SK-N-MC (cell line): ENCODE measurements at places on chromosomes 6 and 20.

DNA sequence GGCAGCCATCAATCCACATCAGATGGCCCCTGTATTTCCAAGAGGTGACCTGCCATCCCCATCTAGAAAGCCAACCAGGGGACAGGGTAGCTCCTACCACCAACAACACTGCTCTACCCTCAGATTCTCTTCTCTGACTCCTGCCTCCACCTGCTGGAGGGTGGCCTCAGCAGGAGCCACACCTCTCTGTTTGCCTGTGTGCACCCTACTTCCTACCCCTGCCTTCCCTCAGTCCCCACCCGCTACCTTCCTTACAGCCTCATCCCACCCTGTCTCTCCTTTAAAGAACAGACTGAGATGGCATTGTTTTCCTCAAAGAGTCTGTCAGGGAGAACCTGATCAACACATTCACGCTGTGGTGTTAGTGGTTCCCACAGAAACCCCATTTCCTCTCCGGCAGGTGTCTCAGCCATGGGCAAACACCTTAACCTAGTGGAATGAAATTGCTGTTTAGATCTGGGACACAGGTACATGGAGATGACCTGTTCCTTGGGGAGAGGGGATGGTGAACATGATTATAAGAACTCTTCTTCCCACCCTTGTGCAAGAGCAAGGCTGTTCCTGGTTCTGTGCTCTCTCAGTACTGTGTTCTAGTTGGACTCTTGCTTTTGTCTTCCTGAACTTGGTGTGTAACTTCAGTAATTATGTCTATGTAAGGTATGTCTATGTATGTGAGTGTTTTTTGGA is 1.8 kb downstream of the ENTPD6 start:
- no peak for DNase-seq

- DNase-seq: no peak
Observed at GRCh38 chr6:165849534-165850430, 186.7 kb upstream of the PDE10A start.

DNA sequence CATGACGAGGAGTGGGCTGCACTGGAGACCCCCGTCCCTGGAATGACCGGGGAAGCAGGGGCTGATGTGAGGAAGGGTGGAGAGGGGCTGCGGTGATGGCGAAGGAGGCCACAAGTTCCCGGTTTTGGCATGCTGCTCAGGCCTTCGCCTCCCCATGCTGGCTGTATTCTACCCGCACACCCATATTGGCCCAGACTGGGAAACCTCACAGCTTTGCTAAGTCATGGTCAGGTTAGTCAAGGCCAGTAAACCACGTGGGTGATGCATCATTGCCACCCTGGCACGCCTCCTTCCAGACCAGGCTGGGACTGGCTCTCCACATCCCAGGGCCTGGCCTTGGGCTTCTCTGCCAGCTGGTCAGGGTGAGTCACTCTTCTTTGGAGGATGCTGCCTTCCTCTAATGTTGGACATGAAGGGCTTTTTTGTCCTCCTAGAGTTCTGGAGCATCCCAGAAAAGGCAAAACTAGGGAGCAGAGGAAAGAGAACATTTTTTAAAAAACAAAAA is 53.8 kb downstream of the PCNA start:
- no peak for DNase-seq

GRCh38 chr20:24612799-24613775 is 143.7 kb downstream of the SYNDIG1 start:
- no peak for DNase-seq

GRCh38 chr6:168851460-168852375 is 401.9 kb downstream of the THBS2 start:
- DNase-seq: no peak

DNA sequence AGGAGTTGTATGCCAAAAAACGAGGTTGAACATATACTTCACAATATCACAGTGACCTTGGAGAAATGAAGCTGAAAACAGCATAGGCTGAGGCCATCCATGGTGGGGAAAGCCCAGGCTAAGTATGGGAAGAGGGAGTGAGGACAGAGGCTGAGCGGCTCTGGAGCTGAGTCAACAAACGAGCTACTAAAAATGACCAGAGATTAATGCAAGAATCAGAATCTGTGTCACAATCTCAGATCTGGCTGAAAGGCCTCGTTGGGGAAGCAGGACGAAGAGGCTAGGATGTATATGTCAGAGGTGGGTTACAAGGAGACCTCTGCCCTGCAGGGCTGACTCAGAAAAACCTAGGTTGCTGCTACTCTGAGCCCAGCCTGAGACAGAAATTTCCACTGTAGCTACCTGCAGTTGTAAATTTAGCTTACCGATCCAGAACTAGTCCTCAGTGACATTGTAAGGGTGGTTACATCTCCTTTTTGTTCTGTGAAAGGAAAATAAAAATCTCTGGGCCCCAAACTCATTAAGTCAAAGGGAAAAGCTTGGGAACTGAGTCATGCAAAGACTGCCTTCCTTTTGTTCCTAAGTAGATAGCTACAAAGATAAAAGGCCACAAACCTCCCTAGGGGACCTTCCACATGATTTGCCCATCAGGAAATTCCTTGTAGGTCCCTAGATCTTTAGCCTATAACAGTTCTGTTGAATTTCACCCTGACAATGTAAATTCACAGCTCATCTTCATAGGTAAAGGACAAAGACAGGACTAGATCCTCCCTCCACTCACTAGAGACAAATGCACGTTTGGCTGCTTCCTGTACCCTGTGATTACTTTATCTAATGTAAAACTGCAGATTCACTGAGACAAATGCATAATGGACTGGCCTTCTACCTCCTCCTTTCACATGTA is 8.5 kb upstream of the TUBB2A start:
- DNase-seq: peak; percentile 66

GRCh38 chr6:166903027-166903426 is 53.3 kb downstream of the RNASET2 start:
- DNase-seq: no peak

DNA sequence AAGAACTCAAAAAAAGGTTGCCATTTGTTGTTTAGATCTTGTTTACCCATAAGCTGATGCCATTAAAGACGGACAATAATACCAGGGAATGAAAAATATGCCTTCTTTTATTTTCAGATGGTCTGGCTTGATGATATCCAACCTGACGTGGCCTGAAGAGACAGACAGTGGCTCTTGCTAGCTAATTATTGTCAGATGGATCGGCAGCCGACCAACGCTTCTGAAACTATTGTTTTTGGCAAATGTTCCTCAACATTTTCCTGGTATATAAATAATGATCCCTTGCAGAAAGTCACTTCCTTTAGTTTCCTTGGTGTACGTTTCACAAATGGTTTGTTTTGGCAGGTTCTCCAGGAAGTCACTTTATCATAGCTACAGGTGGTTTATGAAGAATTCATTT is 290.9 kb upstream of the TSHZ2 start:
- DNase-seq: no peak

- DNase-seq: no peak
Observed at GRCh38 chr6:71290611-71291010, 2.0 kb downstream of the OGFRL1 start.

DNA sequence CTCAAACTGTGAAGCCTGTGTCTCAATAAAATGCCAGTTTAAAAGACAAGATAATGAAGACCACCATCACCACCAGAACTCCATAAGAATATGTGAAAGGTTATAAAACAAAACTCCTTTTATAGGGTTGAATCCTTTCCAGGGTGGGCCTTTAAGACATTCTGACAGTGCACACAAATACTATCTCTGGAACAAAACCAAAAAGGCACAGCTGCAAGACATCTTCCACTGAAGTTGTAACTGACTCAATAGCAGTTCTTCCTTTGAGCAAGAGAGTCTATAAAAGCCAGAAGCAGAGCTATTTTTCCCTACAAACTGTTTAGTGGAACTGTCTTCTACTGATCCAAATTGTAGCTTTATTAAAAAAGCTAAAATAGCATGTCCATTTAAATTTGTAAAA is 81.6 kb downstream of the EPB41L2 start:
- peak; percentile 42 for DNase-seq

GRCh38 chr20:24461848-24462247 is 7.6 kb upstream of the SYNDIG1 start:
- no peak for DNase-seq

DNA sequence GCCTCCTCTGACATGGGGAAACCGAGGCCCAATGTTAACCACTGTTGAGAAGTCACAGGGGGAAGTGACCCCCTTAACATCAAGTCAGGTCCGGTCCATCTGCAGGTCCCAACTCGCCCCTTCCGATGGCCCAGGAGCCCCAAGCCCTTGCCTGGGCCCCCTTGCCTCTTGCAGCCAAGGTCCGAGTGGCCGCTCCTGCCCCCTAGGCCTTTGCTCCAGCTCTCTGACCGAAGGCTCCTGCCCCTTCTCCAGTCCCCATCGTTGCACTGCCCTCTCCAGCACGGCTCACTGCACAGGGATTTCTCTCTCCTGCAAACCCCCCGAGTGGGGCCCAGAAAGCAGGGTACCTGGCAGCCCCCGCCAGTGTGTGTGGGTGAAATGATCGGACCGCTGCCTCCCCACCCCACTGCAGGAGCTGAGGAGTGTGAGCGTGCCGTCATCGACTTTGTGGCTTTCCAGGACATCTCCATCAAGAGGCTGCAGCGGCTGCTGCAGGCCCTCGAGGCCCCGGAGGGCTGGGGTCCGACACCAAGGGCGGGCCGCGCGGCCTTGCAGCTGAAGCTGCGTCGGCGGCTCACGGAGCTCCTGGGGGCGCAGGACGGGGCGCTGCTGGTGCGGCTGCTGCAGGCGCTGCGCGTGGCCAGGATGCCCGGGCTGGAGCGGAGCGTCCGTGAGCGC is 1.6 kb downstream of the TNFRSF6B start:
- DNase-seq: no peak

GRCh38 chr20:19746396-19746795 is 11.7 kb upstream of the RIN2 start:
- DNase-seq: no peak

DNA sequence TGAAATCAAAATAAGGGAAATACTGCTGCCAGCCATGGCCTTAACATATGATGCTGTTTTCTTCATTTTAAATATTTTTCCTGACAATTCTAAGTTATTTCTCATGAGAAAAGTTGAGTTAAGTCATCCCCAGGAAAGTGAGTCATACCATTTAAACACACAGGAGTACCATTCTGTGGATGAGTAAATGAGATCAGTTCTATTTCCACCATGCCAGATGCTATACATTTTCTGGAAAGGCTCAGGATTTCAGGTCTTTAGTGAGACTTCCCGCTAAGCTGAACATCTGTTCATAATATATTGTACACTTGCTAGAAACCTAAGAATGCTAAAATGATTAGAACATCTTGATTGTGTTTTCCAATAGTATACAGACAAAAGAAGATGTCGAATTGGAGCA is 256.2 kb upstream of the MANEA start:
- no peak for DNase-seq

- no peak for DNase-seq
Observed at GRCh38 chr20:23419995-23420901, 1.0 kb downstream of the NAPB start.

GRCh38 chr6:146337376-146337775 is 206.3 kb upstream of the RAB32 start:
- DNase-seq: no peak

GRCh38 chr6:131368198-131368911 is 204.7 kb upstream of the ARG1 start:
- DNase-seq: peak; percentile 89

- no peak for DNase-seq
Observed at GRCh38 chr6:7203939-7204338, 96.2 kb downstream of the RREB1 start.

DNA sequence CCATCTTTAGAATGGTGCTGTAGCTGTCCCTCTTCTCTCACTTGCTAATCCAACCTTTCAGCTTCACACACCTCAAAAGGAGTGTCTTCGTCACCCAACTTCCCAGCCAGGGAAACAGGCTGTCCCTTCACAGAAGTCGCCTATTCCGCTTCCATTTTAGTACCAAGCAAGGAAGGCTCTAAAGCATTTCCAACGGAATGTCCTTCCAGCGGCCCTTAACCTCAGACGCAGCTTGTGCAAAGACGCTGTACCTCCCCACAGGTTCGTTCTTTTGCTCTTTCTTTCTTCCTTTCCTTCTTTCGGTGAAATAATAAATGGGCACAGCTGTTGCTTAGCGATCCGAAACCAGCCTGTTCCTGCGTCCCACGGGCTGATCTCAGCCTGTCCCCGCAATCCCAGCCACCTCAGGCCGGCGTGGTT is 1.5 kb downstream of the PTPRT start:
- no peak for DNase-seq

GRCh38 chr20:53905019-53905819 is 165.2 kb downstream of the BCAS1 start:
- DNase-seq: no peak

GRCh38 chr6:109453594-109454495 is 1.7 kb downstream of the MICAL1 start:
- DNase-seq: no peak

DNA sequence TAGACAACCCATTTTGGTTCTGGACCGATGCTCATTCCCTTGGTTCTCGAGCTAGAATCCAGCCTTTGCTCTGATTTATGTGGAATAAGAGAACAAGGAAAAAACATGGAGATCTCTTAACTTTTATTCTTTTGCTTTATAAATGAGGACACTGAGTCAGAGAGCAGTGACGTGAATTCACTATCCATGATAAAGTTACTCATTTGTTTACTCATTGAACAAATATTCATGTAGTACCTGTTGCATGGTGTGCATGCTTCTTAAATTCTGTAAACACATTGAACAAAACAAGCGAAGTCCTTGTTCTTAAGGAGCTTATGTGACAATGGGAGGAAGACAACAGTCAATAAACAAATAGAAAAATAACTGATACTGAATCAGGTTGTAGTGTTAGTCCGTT is 56.9 kb downstream of the BMP2 start:
- DNase-seq: no peak

- DNase-seq: no peak
Observed at GRCh38 chr20:64098471-64099013, 8.8 kb downstream of the NPBWR2 start.

- no peak for DNase-seq
Observed at GRCh38 chr6:119862719-119863118, 513.2 kb upstream of the MAN1A1 start.

DNA sequence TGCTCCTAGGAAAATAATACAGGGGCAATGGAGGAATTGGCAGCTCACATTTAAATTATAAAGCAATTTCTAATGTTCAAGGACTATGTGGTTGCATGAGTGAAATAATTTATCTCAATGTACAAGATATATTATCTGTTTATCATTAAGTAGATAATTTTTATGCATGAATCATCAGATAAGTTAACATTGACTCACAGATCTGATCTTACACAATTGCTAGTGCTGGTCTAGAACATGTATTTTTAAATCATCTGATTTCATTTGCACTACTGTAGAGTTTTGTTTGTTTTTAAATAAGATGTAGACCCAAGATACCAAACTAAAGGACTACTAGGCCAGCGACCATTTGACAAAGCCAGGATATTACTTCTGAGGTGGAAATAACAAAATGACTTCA is 199.2 kb downstream of the BMP2 start:
- no peak for DNase-seq
